ENCODE measurements at places on chromosomes 12 and 14.

DNA sequence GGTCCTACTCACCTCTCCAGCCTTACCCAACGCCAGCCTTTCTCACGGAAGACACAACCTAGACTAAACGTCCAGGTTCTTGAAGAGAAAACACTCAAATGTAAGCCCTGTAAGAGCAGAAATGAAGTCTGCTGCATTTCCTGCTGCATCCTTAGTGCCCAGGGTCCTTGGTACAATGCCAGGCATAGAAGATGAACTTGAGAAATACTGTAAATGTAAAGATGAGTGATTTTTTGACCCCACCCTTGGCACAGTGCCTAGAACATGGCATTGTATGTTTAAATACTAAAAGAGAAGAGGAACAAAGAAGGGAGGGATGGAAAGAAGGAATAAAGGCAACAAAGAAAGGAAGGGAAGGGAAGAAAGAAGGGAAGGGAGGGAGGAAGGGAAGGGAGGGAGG lies 514.6 kb downstream of the MED13L start:
- DNase-seq = no peak

- no peak for DNase-seq
These were observed 163.3 kb upstream of the NTF3 start for GRCh38 chr12:5268424-5269210.

DNA sequence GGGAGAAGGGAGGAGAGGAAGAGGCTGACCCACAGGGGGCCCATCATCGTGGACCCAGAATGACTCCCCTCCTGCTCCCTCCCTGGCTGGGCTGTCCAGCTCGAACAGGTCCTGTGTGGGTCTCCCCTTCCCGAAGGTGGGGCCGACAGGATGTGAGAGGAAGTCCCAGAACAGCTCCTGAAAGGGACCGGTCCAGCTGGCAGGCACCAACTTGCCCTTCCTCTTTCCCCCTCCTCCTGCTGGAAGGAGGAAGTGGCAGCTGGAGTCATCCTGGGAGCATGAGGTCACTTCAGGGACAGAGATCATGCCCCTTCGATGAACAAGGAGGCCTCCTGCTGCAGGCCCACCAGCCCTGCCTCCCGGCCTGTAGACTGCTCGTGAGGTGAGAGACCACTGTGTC lies 35.0 kb upstream of the BEGAIN start:
- peak; percentile 12 for DNase-seq

DNA sequence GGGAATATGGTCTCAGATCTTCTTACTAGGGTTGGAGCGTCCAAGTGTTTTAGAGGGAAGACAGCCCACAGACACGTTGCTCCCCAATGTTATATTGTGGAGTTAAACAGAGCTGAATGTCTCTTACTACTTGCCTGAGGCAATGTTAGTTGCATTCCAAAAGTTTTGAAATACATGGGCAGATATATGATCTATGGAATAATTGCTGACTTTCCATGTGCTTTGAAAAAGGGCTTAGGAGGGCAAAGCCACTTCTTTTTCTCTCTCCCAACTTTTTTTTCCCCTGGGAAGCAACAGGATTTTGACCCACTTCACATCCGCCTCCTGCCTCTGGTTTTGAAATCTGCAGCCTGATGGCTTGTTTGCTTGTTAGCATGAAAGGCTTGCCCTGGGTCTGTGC lies 33.7 kb upstream of the PAX9 start:
- DNase-seq = no peak

GRCh38 chr12:114339626-114340025 lies 66.3 kb downstream of the TBX5 start:
- DNase-seq = no peak
